ENCODE measurements at places on chromosomes 6 and 20. TPM values are rescaled to one million over a fixed set of nuclear protein-coding genes. Genes with fewer than 3 reads are reported as not detected.
A peak's percentile ranks its signal among the peaks of the same experiment; 100 is the strongest.

The C20orf144 gene
- total RNA-seq: not detected

DNA sequence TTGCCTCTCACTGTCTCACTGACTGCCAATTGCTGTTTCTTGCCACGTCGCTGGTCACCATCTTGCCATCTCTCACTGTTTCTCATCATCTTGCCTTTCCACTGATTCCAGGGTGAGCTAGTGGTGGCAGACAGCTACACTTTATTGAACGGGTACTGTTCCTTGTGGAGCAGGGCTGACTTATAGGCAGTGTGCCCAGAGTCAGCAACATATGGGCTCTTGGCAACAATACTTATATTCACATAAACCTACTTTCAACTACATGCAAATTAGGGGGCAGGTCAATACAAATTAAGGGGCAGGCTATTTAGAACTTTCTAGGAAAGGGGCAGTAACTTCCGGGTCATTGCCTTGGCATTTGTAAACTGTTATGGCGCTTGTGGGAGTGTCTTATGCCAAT is 186.2 kb upstream of the SYNDIG1 start:
- H3K36me3 ChIP-seq: no peaks in the 10 kb centered on the region
- H3K27me3 ChIP-seq: no peaks in the 10 kb centered on the region
- no peak for DNase-seq
- H3K4me3 ChIP-seq: no peak overlapping the region

GRCh38 chr6:156557251-156557910 is 219.8 kb upstream of the ARID1B start:
- H3K27ac ChIP-seq: no peak overlapping the region
- no peaks in the 10 kb centered on the region for H3K36me3 ChIP-seq
- H3K27me3 ChIP-seq: no peaks in the 10 kb centered on the region
- no peaks in the 10 kb centered on the region for H3K4me1 ChIP-seq

DNA sequence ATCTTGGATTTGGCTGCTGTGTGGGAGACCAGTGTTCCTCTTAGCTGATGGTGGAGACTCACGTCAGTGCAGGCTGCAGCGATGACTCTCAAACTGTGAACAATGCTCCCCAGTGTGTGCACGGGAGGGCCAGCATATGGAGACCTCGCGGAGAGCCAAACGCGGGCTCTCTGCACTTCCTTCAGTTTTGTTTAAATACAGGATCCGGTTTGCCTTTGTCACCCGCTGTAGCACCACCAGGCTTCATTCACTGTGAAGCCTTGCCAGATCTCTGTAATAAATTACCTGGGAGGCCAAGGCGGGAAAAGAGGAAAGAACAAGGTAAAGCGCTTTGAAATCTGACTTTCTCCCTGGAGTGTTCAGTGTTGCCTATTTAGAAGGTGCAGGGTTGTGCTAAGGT is 30.7 kb upstream of the TMEM14A start:
- no peaks in the 10 kb centered on the region for H3K4me1 ChIP-seq
- no peak overlapping the region for H3K27ac ChIP-seq
- no peaks in the 10 kb centered on the region for H3K27me3 ChIP-seq

DNA sequence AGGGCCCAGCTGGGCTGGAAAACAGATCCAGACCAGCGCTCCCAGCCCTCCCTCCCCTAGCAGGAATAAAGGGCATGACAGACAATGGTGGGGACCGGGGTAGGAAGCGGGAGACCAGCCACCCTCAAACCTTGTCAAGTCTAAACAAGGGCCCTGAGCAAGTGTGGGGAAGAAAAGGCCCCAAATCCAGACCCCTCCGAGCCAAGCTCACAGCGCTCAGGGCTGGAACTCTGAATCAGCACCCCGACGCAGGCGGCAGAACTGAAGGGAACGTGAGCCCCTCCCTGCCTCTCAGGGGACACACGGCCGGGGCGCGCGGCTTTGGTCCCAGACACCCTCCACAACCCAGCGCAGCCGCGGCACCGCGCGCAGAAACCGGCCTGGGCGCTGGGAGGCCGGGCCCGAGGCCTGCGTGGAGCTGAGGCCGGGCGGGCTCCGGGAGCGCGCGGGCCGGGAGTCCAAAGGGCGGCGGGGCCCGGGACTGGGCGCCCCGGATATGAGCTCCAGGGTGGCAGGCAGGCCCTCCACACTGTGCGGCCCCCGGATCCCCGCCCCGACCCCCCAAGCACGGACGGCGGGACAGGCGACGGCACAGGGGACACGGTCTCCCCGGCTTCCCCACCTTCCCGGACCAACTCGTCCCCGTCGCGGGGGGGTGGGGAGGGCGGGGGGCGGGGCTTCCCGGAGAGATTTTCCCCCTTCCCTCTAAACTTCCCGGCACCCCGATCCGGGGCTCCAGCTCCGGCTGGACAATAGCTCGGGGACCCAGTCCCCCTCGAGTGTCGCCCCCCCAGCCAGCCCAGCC is 641 bp downstream of the TEAD3 start:
- H3K4me1 ChIP-seq: peaks cover 59% of the 10 kb centered on the region
- H3K36me3 ChIP-seq: no peaks in the 10 kb centered on the region
- H3K27me3 ChIP-seq: no peaks in the 10 kb centered on the region
- peak overlapping the region; percentile 97 for H3K27ac ChIP-seq

GRCh38 chr6:1872649-1873131 is 263.0 kb downstream of the FOXC1 start:
- no peaks in the 10 kb centered on the region for H3K27me3 ChIP-seq
- no peak for DNase-seq
- H3K27ac ChIP-seq: no peak overlapping the region
- H3K4me1 ChIP-seq: peaks cover 14% of the 10 kb centered on the region
- no peak overlapping the region for H3K4me3 ChIP-seq

The PTCHD4 gene
- not detected for total RNA-seq

GRCh38 chr20:51306521-51307358 is 235.8 kb downstream of the NFATC2 start:
- H3K27me3 ChIP-seq: no peaks in the 10 kb centered on the region
- no peaks in the 10 kb centered on the region for H3K4me1 ChIP-seq
- H3K36me3 ChIP-seq: no peaks in the 10 kb centered on the region
- no peak overlapping the region for H3K4me3 ChIP-seq
- H3K27ac ChIP-seq: no peak overlapping the region
- DNase-seq: no peak

The ZNF311 gene
- 0.25 TPM for total RNA-seq

DNA sequence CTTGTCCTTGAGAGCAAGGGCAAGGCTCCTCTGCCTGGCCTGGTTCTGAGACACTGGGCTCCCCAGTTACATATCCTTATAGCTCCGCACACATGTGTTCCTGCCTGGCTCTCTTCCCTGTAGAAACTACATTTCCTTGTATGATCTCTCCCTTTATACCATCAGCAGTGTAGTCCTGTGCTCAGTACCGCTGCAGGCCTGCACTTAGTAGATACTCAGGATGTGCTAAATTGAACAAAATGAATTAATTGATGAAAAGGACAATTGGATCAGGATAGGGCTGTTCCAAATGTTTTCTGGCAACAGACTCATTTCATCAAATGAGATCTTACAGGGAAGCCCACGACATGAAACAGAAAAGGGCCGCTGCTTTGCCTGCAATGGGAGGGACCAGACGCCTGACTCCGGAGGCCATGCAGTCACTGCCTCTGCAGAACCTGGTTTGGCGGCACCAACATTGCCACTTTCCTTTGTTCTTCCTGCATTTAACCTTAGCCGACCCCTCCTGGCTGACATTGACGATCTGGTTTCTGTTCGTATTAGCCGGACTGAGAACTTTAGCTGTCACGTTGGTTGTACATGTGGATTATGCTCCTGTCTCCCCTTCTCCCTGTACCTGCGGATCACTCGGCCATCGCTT is 53.3 kb downstream of the CHMP4B start:
- no peak overlapping the region for H3K4me3 ChIP-seq
- peaks cover 10% of the 10 kb centered on the region for H3K4me1 ChIP-seq
- H3K27ac ChIP-seq: no peak overlapping the region
- H3K27me3 ChIP-seq: no peaks in the 10 kb centered on the region
- no peak for DNase-seq

GRCh38 chr20:37867289-37868195 is 35.4 kb upstream of the VSTM2L start:
- H3K4me3 ChIP-seq: no peak overlapping the region
- no peak overlapping the region for H3K27ac ChIP-seq
- no peaks in the 10 kb centered on the region for H3K27me3 ChIP-seq
- no peak for DNase-seq
- no peaks in the 10 kb centered on the region for H3K36me3 ChIP-seq

DNA sequence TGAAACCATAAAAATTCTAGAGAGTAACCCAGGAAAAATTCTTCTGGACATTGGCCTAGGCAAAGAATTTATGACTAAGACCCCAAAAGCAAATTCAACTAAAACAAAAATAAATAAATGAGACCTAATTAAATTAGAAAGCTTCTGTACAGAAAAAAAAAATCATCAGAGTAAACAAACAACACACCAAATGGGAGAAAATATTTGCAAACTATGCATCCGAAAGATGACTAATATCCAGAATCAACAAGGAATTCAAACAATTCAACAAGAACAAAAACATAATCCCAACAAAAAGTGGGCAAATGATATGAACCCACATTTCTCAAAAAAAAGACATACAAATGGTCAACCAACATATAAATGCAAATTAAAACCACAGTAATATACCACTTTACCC is 242.6 kb upstream of the CDYL start:
- no peaks in the 10 kb centered on the region for H3K27me3 ChIP-seq
- no peaks in the 10 kb centered on the region for H3K36me3 ChIP-seq
- no peak for DNase-seq
- H3K27ac ChIP-seq: no peak overlapping the region
- no peaks in the 10 kb centered on the region for H3K4me1 ChIP-seq

- no peak overlapping the region for H3K4me3 ChIP-seq
- no peaks in the 10 kb centered on the region for H3K36me3 ChIP-seq
- no peak overlapping the region for H3K27ac ChIP-seq
- no peaks in the 10 kb centered on the region for H3K27me3 ChIP-seq
Observed at GRCh38 chr20:32636821-32637220, 36.9 kb downstream of the C20orf203 start.

DNA sequence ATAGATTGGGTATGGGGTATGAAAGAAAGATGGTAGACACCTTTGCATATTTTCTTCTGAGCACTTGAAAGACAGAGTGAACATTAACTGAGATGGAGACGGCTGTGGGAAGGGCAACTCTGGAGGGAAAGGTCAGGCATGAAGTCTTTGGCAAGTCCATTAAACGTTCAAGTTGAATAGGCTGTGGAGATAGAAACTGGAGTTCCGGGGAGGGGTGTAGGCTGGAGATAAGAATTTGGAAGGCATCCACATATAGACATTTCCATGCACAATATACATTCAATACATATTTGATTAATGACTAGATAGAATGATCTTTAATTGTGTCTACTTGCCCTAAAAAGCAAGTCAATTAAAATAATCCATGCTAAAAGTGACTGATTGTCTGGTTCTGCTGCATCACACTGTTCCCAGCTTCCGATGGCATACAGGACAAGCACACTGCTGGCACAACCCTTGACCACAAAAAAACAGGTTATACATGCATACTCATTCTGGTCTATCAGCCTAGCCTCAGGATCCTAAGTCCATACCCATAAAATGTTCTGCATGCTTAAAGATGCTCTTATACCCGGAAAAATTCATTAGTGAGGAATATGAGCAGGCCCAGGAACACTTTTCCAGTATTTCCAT is 1.9 kb upstream of the MYLK4 start:
- no peak for DNase-seq
- H3K27me3 ChIP-seq: no peaks in the 10 kb centered on the region
- H3K4me3 ChIP-seq: no peak overlapping the region
- no peak overlapping the region for H3K27ac ChIP-seq
- peaks cover 10% of the 10 kb centered on the region for H3K4me1 ChIP-seq

GRCh38 chr20:22232473-22232872 is 351.9 kb downstream of the FOXA2 start:
- DNase-seq: no peak
- no peaks in the 10 kb centered on the region for H3K36me3 ChIP-seq
- H3K27ac ChIP-seq: no peak overlapping the region
- no peak overlapping the region for H3K4me3 ChIP-seq
- H3K4me1 ChIP-seq: no peaks in the 10 kb centered on the region

The TMX4 gene
- 33.9 TPM for total RNA-seq

DNA sequence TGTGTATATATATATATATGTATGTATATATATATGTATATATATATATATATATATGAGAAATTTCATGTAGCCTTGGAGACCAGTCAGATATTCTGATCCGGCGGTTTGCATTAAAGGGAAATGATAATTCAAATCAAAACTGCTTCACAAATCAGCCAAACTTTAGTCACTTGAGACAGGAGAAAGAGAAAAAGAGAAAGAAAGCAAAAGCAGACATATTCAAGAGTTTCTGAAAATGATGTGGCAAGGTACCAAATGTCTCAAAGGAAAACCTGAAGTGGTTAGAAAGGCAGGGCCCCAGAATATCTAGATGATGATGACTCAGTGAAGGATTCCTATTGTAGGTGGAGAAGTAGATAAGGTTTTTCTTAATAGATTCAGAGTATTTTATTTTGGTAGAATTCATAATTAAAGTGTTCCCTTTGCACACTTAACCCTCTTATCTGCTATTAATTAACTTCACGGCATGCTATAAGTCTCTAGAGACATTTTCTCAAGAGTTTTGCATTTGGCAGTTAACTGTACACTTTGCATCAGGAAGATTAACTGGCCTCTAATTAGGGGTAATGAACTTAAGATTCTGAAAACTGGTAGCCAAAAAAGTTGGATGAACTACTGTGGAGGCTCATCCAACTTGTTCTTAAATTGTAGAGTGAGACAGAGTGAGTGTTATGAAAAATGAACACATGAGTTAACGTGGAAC is 50.1 kb upstream of the ASF1A start:
- no peak overlapping the region for H3K27ac ChIP-seq
- H3K4me1 ChIP-seq: no peaks in the 10 kb centered on the region
- DNase-seq: no peak
- H3K27me3 ChIP-seq: no peaks in the 10 kb centered on the region
- H3K4me3 ChIP-seq: no peak overlapping the region
- H3K36me3 ChIP-seq: peaks cover 6% of the 10 kb centered on the region

- H3K4me3 ChIP-seq: peak overlapping the region; percentile 85
- H3K36me3 ChIP-seq: no peaks in the 10 kb centered on the region
- H3K27ac ChIP-seq: peak overlapping the region; percentile 100
- H3K27me3 ChIP-seq: no peaks in the 10 kb centered on the region
Observed at GRCh38 chr20:1327827-1328679, 886 bp downstream of the SDCBP2 start.

- H3K4me3 ChIP-seq: no peak overlapping the region
- H3K4me1 ChIP-seq: peaks cover 34% of the 10 kb centered on the region
- no peaks in the 10 kb centered on the region for H3K27me3 ChIP-seq
- peak overlapping the region; percentile 76 for H3K27ac ChIP-seq
- no peak for DNase-seq
Observed at GRCh38 chr20:59004493-59004762, 2.6 kb downstream of the CTSZ start.

Data from vagina (tissue), 2 donors.